ENCODE measurements at places on chromosomes 2 and 18.
A peak's percentile ranks its signal among the peaks of the same experiment; 100 is the strongest.

DNA sequence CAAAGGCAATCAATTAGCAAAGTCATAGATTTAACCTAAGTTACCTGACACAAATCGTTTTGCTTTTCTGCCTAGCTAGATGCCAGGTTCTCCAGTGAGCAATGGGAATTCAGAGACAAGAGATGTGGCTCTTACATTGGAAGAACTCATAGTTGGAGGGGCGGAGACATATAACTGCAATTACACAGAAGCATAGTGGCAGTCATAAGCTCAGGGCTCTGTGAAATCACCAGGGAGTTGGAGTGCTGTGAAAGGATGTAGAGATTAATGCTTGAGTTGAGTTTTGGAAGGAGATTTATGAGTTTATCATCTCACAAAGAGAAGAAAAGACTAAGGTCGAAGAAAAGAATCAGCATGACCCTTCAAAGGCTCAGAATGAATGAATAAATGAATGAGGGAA, 457.2 kb upstream of the TRIB2 start:
- DNase-seq, result no peak

DNA sequence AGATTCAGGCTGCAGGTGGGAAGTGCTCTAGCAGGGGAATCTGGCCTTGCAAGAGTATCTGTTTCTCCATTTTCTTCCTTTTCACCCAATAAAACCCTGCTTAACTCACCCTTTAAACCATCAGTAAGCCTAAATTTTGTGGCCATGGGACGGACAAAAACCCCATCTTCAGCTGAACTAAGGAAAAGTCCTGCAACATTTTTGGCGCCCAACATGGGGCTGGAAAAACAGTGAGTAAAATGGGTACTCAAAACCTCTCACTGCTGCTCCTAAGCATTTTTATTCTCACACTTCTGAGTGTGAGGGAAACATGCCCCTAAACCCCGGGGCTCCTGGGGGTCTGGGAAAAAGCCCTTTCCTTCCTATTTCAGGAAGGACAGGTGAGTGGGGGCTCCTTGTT, 414.3 kb downstream of the ZNF804A start:
- peak; percentile 34 for DNase-seq

DNA sequence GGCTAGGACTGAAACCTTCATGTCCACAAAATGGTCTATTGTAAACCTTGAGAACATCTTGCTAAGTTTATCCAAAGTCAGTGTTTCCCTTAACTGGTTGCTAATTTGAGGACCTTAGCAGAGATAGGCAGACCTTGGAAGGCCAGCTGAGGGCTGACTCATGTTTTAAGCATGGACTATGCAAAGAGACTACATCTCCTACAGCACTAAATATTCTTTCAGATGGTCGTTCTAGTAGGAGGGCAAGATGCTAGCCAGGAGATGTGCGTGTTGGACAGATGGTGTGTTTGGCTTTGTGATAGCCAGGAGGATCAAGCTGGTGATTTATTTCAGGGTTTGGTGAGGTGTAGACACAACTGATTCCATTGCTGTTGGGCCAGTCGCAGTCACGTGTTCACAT, 75.8 kb downstream of the NRP2 start:
- DNase-seq, result peak; percentile 90

GRCh38 chr2:28755421-28755820, 3.8 kb downstream of the PPP1CB start:
- DNase-seq, result peak; percentile 49

GRCh38 chr2:151027151-151027550, 234.5 kb downstream of the RBM43 start:
- no peak for DNase-seq

DNA sequence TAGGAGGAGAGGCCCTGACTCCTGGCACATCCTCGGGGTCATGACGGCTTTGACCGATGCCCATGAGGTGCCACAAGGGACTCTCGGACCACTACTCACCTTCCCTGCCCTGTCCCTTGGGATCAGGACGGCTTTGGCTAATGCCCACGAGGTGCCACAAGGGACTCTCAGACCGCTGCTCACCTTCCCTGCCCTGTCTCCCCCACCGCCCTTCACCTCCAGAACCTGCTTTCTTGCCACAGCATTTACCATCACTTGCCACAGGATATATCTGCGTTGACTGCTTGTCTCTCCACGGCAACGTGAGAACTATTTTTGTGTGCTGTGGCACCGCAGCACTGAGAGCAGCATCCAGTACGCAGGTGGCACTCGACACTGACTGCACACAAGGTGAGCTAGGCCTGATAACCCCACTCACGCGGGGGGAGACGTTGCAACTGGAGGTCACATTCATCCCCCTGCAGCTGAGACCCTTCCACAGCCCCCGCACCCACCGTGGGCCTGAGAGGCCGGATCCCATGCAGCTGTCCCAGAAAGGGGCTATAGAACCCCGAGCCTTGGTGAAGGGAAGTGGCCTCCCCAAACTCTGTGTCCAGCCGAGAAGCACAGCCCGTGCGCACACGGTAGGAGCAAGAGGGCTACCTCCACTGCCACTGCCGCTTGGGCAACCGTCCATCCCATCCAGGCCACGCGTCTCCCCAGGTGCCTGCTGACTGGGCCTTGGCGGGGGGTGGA, 47.5 kb downstream of the ANO7 start:
- no peak for DNase-seq

DNA sequence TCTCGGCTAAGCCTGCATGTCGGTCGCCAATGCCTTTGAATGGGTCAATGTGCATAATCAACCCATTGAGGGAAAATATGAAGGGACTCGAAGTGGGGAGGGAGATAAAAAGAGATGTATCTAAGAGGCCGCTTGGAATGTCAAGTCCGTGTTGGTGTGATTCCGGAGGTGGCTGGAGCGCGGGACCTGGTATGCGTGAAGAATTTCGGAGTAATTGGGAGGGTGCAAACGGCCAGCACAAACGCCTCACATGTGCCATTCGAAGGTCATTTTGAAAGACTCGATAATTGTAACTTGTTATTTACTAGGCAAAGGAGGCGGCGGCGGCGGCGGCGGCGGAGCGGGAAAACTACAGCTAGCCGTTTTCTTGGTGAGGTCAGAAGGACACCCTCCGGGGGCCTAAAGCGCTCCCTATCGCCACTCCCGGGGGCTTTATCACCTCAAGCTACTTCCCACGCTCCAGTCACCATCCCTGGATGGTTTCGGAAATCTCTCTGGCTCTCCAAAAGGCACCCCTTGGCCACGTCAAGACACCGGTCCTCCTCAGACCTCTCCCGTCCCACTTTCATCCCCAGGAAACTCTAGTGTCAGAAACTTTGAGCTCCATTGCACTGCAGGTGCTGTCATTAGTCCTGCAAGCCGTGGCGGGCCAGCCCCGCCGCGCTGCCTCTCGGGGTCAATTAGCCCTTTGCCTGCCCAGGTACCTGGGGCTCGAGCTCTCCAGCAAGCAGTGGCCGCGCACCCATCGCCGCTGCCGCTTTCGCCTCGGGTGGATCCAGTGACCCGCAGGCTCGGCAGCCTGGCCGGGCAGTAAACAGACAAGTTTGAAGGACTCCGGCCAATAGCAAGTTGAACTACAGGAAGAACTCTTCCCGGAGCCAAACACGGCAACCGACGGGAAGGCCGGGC, 1.5 kb downstream of the ERBB4 start:
- DNase-seq, result peak; percentile 33

GRCh38 chr2:29334706-29335105, 219.5 kb downstream of the CLIP4 start:
- no peak for DNase-seq

GRCh38 chr2:114442510-114442909, at the start of gene DPP10:
Gene DPP10 (plus strand): TSS chr2:114442641.
- DNase-seq, result no peak

All from mesenchymal stem cell (in vitro differentiated cells and primary cell).